Activated naive CD4-positive, alpha-beta T cell treated with anti-CD3 and anti-CD28 coated beads, Interleukin-2, amount 10 ng/mL, durations not matched to agents 7 days and 5 days (primary cell): ENCODE measurements at places on chromosomes 12 and 14.

GRCh38 chr12:121444842-121445202 is 44.9 kb downstream of the RNF34 start:
- no peak for DNase-seq

DNA sequence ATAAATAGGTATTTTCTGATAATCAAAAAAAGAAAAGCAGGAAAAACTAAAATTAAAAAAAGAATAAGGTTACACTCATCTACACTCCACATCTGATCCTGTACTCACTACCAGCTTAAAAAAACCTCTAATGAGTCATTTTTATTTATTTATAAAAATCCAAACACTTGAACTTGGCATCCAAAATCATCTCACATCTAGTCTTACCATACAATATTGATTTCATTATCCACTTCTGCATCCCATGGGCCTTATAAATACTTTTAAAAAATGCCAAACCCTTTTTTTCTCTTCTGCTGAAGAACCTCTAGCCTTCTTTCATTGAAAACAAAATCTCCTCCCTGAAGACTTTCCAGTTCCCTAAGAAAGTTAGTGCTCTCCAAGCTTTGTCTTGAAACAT is 109.7 kb downstream of the TMTC3 start:
- no peak for DNase-seq

DNA sequence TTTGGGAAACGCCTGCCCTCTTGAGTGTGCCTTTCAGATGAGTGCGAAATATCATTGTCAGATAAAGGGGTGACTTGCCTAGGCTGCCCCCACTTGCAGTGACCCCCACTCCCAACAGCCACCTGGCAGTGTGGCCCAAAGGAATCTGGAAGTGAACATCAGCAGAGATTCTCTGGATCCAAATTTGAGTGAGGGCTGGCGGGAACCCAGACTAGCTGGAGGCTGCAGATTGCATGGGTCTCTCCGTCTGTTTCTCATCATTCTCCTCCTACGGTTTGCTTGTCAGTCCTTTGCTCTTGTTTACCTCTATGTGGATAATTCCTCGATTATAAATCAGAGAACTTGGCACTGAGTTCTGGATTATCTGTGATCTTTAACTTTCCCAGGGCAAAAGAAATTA is 280.8 kb downstream of the ZFP36L1 start:
- DNase-seq, result no peak

DNA sequence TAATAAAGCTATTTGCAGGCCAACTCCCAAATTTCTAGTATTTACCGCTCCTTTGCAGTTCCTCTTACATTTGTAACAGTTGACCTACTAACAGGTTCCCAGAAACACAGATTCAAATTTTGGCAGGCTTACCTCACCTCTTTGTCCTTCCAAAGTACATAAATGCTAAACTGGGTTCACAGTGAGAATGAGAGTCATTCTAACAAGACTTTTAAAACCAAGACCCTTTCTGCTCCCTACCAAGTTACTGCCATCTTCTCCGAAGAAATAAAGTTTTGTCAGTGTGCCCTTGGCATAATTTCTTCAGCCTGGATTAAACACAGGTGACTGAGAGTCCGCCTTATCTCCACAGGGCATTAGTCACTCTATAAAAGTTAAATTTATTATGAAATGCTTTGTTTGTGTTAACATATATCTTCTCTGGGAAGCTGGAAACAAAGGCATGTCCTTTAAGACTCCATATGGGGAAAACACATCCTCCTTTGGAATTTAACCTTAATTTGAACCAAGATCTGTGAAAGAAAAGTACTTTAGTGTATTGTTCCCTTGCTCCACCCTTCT is 28.2 kb downstream of the FOXA1 start:
- no peak for DNase-seq

GRCh38 chr12:108955225-108955835 is 65.5 kb downstream of the SVOP start:
- no peak for DNase-seq

DNA sequence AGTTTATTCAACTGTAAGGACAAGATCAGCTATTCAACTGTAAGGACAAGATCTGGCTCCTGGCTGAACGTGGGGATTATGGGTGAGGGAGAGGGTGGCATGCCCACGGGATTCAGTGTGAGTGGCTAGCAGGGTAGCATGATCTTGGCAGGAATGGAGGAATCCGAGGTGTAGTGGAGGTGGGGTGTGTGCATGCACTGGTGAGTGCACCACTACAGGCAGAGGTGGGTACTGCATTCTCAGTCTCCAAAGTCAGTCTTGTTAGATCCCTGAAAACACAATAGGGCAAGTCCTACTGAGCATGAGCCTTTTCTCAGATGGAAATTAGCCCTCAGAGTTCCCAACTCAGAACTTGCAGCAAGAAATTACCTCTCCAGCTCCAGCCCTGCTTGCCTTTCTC is 32.2 kb upstream of the DCD start:
- peak; percentile 58 for DNase-seq

- DNase-seq, result no peak
Observed at GRCh38 chr12:31309279-31309678, 16.7 kb downstream of the SINHCAF start.

DNA sequence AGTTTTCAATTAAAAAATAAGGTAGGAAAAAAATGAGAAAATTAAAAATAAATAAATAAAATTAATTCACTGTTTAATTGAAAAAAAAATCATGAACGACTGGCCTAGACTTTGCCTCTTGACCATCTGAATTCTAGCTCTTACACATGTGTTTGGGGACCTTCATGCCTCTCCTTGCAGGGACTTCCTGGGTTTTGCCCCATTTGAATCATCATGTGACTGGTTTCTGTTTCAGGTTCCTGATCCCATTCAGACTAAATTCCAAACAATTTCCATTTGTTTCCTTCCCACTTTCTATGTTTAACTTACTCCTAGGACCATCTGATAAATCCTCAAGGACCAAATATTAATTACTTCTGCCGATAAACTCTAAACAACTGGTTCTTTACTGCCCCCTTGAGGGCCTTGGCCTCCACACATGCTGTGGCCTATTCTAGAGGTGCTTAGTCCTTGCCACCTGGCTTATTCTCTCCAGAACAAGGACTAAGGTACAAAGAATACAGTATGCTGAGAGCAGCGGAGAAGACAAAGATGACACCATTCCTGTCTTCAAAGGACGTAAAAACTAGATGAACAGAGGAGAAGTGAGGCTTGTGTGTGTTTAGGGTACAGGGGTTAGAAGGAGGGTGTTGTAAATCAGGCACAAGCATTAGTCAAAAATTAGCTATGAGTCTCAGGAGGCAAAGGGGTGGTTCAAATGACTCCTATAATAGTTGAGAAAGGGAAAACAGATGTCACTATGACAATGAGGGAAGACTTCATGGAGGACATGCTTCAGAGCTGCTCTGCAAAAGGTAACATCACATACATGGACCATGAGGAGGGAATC is 125.8 kb upstream of the AVPR1A start:
- peak; percentile 21 for DNase-seq

- no peak for DNase-seq
Observed at GRCh38 chr12:122035292-122035691, 13.6 kb downstream of the BCL7A start.

DNA sequence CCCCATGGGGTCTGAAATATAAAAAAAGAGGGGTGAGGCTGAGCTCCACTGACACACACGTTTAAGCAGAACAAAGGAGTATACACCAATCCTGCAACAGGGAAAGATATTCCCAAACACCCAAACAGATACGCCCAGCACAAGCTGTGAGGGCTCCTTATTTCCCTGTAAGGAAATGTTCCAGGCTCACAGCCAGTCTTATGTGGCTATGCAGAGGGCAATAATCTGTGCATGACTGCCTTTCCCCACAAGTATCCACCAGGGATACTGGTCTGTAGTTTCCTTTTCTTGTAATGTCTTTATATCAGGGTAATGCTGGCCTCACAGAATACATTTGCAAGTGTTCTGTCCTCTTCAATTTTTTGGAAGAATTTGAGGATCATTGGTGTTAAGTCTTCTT is 141.7 kb upstream of the DAAM1 start:
- no peak for DNase-seq

GRCh38 chr14:55388160-55388559 is 23.5 kb downstream of the ATG14 start:
- no peak for DNase-seq

- DNase-seq, result peak; percentile 80
Observed at GRCh38 chr14:105857220-105857825, 330.9 kb downstream of the TMEM121 start.

GRCh38 chr12:78167510-78167909 is 336.8 kb downstream of the NAV3 start:
- DNase-seq, result no peak

GRCh38 chr14:34682787-34683321 is 31.5 kb downstream of the CFL2 start:
- DNase-seq, result peak; percentile 42

DNA sequence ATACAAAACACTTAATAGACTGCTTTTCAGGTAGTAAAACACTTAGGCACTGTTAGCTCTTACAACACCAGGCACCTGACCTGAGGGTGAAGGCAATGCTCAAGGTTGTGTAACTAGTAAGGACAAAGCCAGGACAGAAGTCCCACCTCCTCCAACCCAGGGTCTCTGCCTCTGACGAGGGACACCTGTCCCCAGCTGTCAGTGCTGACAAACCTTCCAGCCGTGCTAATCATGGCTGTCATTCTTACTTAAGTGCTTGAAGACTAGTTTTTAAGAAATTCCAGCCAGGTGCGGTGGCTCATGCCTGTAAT is 62.5 kb upstream of the MAX start:
- DNase-seq, result no peak

DNA sequence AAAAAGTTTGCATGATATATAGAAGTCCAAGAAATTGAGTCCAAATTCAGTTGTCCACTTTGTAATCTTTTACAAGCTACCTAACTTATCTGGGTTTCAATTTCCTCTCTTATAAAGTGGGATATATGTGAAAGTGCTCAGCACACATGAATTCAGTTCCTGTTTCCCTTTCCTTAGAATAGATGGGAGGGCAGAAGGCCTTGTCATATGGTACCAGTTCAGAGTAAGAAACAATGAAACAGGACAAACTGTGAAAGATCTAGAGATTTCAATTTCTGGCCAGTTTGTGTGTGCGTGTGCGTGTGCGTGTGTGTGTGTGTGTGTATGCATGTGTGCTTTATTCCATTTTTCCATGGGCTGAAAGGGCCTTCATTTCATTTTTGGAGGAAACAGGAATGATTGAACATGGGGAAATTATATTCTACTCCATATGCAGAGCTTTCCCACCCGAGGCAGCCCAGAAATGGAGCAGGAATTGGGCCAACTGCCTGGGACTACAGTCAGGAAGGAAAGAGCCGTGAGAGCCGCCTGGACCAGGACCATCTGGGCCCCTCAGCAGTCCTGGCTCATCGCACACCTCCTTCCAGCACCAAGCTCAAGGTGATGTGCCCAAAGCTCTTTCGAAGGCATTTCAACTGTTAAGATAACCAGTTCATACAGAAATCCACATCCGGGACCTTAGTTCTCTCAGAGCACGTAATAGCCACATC is 183.2 kb downstream of the EPS8 start:
- DNase-seq, result no peak

GRCh38 chr12:103780093-103780440 is 61.0 kb downstream of the NT5DC3 start:
- DNase-seq, result no peak

DNA sequence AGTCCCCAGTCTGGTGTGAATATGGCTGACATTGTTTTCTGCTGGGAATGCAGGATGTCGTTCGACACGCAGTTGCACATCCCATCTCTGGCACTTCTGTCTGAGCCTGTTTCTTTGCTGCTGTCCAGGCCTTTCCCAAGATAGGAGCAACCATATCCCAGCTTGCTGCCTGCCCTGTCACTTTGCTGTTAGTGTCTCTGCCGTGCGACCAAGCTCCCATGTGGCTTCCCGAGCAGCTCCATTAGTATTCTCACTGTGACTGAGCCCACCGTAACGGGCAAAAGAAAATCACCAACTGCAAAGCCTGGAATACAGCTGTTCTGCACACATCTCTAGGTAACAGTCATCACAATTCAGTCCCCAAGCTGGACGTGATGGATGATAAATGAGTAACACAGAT is 66.0 kb upstream of the CPSF6 start:
- no peak for DNase-seq

- no peak for DNase-seq
Observed at GRCh38 chr12:19799216-19799615, 359.9 kb downstream of the AEBP2 start.

GRCh38 chr14:99674776-99675381 is 9.2 kb upstream of the CYP46A1 start:
- no peak for DNase-seq

- DNase-seq, result no peak
Observed at GRCh38 chr14:54857830-54858269, 44.8 kb downstream of the GCH1 start.

GRCh38 chr14:89571491-89571890 is 154.5 kb upstream of the FOXN3 start:
- no peak for DNase-seq

DNA sequence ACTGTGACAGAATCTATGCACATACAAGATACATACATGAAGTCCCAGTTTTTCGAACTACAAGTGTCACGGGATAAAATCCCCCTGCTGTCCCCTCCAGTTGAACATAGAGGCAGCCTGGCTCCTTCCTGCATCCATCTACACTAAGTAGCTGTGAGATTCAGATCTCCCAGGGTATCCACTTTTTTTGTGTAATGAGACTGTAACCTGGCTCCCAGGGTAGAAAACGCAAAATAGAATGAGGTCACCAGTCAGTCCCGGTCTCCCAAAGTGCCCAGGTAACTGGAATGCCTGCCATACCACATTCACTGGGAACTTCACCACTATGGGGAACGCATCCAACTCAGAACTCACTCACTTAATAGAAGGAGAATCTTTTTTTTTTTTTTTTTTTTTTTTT is 67.8 kb downstream of the TMCC3 start:
- no peak for DNase-seq
